ENCODE measurements at places on chromosomes 16 and 17.

DNA sequence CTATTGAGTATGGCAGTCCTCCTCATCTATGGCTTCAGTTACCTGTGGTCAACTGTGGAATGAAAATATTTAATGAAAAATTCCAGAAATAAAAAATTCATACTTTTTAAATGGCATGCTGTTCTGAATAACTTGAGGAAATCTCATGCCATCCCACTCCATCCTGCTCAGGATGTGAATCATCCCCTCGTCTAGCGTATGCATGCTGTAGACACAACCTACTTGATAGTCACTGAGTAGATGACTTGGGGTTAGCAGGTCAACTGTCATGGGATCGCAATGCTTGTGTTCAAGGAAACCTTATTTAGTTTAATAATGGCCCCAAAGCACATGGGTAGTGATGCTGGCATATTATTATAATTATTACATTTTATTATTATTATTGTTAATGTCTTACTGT, 4.8 kb upstream of the VAC14 start:
- DNase-seq = peak; percentile 2

GRCh38 chr16:9259914-9260608, 168.6 kb downstream of the HAPSTR1 start:
- DNase-seq = no peak

GRCh38 chr16:79089735-79090284, 510.7 kb downstream of the MAF start:
- no peak for DNase-seq

GRCh38 chr16:12900599-12901203, 697 bp upstream of the SHISA9 start:
- no peak for DNase-seq

DNA sequence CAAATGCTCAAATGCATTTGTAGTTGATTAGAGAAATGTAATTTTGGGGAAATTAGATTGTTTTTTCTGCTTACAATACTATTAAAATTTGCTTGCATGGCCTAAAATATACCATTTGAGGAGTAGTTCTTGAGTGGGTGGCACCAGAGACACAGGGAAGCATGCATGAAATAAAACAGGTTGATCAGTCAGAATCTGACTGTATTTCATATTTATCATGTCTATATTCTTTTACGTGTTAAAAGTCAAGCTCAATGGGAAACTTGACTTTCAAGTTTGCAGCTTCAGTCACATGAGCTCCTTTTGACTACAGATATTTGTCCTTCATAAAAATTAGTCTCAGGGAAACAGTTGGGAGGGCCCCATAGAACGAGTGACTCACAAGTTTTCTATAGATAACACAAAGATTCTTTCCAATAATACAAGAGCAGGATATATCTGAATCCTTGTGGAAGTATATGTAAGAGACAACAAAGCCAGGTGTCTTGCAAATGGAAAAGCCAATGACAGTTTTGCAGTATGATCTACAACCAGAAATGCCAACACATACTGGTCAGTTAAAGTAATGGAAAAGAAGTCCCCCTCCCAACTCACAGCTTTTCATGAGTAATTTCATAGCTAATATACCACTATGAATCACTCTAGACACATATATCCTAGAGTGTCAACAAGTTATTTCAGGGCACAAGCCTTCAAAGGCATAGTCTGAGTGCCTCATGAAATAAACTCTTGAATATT, 42.2 kb upstream of the CORO6 start:
- no peak for DNase-seq

DNA sequence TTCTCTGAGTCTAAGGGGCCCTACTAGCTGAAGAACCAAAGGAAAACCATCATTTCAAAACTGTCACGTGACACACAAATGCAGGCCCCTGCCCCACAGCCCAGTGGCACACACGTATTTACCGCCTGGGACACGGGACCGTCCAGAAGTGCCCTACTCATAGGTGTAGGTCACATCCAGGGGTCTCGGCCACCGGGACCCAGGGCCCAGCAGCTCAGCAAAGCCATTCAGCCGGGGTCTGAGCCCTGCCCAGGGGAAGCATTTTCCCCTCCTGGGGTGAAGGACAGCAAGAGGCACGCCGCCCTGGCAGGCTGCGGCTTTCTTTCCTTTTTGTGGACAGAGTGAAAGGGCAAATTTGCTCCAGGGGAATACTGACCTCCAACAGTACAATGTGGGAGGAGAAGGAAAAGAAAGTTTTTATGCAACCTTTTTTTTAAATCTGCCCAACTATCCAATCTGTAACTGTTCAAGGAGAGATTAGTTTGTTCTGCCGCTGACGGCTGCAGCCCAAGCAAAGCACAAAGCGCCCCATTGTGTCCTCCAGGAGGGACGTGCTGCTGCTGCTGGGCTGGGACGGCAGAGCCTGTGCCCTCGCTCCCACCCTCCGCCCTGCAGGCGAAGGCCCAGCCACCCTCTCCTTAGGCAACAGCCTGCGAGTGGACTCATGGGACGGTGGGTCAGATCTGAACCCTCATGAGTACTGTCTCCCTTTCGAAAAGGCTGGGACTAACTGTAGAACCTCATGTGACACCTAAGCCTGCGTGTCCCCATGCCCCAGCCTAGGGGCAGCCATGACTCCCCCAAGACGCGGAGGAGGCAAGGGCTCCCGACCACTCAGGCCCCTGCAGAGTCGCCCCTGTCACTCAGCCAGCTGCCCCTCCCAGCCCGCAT, 21.3 kb downstream of the SLC7A5 start:
- no peak for DNase-seq

GRCh38 chr17:39224778-39225307, 902 bp downstream of the STAC2 start:
- no peak for DNase-seq

DNA sequence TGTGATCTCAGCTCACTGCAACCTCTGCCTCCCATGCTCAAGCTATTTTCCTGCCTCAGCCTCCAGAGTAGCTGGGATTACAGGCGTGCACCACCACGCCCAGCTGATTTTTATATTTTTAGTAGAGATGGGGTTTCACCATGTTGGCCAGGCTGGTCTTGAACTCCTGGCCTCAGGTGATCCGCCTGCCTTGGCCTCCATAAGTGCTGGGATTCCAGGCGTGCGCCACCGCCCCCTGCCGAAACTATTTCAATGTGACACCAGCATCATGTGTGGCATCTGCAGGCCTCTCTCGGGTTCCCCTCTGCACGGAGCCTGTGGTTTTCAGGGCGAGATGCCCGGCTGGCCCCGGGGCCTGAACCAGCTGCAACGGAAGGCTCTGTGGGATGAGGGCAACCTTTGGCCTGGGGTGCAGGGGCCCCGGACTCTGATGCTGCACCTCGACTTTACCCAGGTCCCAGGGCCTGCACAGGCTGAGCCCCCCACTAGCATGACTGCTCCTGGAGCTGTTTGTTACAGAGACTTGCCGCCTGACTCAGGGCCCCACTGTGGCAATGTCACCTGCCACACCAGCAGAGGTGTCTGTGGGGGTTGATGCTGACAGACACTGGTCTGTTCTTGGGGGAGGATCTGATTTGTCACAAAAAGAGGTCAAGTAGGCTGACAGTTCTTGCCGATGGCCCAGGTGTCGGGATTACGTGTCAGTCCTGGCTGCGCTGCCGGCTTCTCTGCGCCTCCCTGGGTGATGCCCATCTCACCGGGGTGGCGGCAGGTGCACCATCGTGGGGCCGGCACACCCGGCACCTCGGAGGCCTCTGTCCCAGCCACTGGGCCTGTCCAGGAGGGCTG, 8.6 kb upstream of the TEX19 start:
- DNase-seq = no peak

GRCh38 chr16:69931631-69932030, 19.5 kb upstream of the CLEC18A start:
- no peak for DNase-seq

DNA sequence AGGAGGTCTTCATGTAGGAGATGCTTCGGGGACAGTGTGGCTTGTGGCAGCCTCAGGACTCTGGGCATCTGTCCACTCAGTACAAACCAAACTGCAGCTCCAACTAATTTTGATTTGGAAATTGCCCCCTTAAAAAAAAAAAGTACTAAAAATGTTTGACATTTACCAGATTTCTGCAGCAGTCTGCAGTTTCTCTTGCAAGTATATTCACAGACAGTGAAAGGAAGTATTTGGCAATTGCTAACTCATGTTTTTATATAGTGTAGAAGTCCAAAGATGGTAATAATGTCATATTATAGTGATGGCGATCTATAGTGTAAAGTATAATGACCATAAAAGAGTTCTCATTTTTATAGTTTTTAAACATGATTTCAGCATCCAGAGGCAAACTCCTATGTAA, 218.6 kb downstream of the PRKCA start:
- DNase-seq = no peak

DNA sequence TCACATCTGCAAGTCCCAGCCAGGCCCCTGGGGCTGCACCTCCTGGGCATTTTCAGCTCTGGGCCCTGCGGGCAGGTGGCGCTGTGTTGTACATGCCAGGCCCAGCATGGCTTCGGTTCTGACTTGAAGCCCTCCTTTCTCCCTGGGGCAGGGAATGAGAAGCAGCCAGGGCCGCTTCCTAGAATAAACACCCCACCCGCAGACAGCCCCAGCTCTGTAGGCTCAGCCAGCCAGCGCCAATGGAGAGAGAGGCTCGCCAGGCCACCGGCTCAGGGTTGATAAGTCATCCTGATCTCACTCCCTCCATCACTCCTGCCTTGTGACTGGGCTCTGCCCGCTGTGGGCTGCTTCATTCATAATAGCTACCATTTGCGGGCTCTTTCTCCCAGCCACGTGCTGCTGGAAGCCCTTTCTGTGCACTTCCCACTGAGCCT, 6.0 kb upstream of the GLIS2 start:
- peak; percentile 42 for DNase-seq

DNA sequence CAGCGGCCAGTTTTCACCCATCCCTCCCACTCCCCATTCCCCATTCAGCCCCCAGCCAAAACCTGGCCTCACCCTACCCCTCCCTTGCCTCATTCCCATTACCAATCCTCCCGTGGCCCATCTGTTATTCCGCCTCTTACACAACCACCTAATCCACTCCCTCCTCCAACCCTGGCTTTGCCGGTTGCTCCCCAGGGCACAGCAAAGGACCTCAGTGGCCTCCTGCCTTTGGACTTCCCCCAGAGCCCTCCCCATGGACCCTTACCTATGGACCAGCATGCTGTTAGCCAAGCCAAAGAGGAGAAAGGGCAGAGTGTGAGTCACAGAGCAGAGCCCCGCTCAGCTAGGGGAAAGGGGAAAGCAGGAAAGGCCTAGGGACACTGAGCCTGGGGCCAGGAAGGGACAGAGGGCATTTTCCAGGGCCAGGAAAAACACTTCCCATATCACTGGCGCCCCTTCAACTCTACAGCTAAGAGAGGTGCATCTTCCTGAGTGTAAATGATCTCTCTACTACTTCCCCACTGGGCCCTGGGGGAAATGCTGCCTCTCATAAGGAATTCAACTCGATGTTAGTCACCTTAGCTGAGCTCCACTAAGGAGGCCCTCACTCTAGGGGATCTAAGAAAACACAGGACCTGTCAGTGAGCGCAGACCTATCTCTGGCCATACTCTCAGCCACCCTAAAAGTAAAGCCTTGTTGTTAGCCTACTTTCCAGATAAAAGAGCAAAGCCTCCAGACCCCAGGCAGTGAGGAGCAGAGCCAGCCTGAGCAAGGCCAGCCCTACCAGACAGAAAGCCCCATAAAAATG, 10.6 kb downstream of the PEMT start:
- DNase-seq = no peak

DNA sequence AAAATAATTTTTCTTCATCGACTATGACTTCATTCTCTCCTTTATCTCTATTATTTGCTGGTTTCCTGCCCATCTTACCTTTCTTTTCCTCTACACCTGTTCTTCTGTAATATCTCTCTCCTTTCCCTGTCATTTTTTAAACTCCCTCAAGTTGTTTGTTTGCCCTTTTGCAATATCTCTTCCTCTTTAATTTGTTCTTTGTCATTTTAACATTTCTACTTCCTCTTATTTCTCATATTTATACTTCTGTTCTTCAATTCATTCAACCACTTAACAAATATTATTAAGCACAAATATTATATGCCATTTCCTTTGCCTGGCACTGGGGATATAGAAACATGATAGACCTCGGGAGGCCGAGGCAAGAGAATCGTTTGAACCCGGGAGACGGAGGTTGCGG, 22.6 kb downstream of the MAP3K3 start:
- no peak for DNase-seq

GRCh38 chr17:17204041-17204591, 2.0 kb downstream of the PLD6 start:
- no peak for DNase-seq

GRCh38 chr16:75319513-75320411, 68.3 kb upstream of the BCAR1 start:
- DNase-seq = peak; percentile 74

DNA sequence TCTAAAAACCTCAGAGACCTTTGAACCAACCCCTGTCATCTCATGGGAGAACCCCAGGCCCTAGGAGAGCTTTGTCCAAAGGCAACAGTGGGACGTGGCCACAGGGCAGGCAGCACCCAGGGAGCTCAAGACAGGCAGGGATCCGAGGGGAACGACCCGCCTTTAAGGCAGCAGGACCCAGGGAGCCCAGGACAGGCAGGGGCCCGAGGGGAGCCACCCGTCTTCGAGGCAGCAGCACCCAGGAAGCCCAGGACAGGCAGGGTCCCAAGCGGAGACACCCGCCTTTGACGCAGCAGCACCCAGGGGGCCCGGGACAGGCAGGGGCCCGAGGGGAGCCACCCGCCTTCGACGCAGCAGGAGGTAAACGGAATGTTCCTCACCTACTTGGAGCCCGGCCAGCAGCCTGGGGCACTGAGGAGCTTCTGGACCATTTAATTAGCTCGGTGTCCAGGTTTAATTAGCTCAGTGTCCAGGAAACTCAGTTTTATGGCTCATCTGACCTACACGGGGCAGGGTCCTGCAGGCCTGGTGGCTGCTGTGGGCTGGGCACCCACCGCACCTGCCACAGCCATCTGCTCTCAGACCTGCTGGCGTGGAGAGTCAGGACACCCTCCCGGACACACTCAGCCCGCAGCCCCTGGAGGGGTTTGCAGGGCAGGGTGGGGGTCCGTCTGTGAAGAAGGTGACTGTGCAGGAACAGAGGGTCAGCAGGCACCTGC, 24.4 kb downstream of the PIEZO1 start:
- DNase-seq = no peak

DNA sequence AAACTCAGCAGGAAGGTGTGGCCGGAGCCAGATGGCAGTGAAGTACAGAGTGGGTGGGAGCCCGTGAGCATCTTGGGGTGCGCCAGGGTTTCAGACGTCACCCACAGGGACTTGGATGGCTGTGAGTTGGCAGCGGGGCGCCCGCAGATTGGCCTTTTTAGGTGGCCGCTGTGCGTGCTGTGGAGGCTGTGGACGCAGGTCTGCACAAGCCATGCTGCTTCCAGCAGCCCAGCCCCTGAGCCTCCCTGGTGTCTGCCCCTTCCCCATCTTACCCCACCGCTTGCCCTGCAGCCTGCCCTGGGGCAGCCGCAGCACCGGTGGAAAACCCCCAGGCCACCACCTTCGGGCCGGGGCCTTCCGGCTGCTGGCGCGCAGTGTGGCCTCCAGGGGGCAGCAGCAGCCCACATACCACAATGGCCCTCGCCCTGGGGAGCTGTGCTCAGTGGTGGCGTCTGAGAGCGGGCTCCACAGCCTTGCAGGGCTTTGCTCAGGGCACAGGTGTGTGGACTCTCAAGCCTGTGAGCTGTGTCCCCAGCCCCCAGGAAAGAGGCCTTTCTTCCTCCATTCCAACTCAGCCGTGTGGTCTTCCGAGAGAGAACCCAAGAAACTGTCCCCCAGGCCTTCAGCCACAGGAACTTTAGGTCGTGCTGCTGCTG, 11.8 kb downstream of the ENDOV start:
- DNase-seq = no peak
